ENCODE measurements at places on chromosomes 4 and X.

DNA sequence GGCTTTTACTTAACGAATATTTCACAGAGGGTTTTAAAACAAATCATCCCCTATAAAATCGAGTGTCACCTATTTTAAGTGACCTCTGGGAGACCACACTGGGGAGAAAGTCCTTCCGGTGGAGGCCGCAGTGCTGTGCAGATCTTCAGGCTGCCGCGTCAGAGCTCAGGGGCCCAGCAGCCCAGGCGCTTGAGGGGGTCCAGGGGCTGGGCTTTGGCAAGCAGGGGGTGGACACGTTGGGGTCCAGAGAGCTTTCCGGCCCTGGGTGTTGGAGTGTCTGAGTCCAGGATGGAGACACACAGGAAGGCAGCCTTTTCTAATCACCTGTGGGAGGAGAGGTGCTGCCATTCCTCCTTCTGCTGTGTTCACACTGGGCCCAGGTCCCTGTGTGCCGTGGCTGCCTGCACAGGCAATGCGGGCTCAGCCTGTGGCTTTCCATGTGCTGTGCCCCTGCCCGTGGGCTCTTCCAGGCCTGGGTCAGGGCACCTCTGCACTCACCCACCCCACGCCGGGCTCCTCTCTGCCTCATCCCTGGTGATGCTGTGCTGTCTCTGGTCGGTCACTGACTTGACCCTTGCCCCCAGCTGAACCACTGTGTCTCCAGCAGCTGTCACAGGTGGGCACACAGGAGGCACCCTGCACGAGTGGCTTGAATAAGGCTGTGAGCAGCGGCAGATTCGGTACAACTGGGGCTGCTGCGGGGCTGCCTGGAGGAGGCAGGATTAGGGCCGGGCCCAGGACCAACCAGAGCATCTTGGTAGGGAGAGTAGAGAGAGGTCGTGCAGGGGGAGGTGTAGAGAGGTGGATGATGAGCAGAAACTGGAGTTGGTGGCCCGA is 10.0 kb downstream of the HTRA3 start:
- DNase-seq = no peak

DNA sequence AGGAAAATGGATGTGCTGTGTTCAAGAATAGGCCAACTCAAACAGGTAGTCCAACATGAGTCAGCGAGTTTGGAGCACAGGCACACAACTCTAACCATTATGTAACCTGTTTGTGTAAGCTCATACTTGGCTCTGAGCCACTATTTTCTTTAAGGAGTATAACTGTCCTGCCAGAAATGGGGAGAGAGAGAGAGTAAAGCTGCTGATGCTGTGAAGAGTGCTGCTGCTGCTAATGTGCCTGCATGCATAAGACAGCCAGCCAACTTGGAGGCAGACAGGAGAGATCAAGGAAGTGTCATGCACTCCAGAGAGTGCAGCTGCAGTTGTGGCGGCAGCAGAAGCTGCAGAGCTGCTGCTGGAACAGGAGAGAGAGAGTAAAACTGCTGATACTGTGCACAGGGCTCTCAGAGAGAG is 11.7 kb upstream of the STATH start:
- DNase-seq = peak; percentile 34

- peak; percentile 32 for DNase-seq
Observed at GRCh38 chr4:184826691-184827270, 1.0 kb upstream of the ACSL1 start.

DNA sequence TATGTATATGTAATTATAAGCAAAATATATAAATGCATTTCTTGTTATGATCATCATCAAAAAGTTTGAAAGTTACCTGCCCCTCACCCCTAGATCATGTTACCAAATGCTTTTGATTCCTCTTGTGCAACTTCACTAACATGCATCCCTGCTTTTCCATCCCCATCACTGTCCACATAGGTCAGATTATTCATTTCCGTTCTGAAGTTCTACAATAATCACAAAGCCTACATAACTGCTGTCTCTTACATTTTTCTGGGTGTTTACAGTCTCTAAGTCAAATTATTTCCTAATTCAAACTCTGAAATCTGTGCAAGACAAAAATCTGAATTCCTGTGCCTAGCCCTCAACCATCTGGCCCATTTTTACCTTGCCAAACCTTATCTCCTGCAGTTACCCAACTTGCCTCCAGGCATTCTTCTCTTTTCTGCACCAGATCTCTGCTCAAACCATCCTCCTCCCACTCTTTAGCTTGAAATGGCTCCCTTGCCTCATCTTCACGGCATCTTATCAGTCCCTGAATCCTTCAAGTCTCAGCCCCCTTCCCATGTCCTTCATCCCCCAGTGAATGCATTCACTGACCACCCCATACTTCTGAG is 42.4 kb upstream of the SLC39A8 start:
- no peak for DNase-seq

- DNase-seq = peak; percentile 81
Observed at GRCh38 chrX:8189096-8189830, 18.2 kb upstream of the VCX2 start.

- DNase-seq = no peak
Observed at GRCh38 chr4:48396043-48396442, 54.7 kb downstream of the SLAIN2 start.

DNA sequence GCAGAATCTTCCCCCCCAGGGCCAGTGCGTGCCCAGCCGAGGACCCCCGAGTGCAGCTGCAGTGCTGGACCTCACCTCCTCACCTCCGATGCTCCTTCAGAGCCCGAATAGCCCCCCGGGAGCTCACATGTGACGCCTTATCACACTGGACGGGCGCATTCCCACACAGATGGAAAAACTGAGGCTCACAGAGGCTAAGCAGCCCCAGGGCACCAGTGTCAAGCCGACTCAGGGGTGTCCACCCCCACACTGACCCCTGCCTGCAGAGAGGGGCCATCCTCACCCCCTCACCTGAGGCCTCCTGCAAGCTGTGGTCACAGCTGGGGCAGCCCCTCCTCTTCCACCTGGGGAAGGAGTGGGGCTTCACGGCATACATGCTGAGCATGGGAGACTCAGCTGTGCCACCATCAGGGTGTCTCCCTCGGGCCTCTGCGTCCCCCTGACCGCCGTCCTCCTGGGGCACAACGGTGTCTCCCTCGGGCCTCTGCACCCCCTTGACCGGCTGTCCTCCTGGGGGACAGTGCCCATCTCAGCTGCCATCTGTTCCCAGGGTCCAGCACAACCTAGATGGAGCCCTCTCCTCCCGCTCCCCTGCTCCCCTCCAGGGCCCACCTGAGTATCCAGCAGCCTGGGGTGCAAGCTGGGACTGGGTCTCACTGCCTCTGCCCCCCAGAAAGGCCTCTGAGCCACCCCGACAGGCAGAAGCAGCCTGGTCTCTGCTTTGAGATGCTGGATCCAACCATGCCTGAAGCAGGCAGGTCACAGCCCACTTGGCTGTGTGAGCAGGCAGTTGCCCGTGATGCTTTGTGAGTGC is 85.3 kb upstream of the NKX1-1 start:
- DNase-seq = no peak

- DNase-seq = no peak
Observed at GRCh38 chr4:30461218-30461617, 259.0 kb upstream of the PCDH7 start.

- DNase-seq = no peak
Observed at GRCh38 chr4:183178201-183178600, 79.1 kb downstream of the WWC2 start.

DNA sequence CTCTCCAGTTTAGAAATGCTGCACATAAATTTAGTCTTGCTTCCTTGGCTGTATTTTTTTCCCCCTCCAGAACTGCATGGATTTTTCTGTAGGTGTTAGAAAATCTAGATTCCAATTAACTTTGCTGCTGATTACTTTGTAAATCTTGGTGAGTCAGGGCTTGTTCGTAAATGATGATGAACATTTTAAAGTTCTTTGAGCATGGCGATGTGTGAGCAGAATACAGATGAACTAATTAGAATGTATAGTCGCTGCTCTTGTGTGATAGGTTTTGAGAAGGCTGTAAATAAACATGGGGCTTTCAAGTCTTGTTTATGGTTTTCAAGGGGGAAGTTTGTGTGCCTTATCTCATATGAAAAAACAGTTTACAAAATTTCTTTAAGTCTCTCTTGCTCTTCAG is 23.3 kb downstream of the LIMCH1 start:
- no peak for DNase-seq

DNA sequence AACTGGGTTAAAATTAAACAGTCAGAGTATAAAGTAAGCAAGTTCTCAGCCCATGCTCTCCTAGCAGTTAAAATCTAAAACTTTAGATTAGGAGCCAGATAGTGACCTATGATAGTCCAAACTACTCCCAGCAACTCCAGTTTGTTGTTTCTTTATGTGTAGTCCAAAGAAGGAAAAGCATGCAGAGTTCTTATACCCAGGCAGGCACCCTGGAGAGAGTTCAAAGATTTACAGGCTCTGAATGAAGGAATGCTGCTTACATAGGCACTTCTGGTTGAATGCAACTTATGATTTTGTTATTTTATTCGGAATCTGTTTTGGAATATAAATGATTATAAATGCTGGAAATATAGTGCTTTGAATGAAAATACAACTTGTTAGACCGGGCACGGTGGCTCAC is 67.2 kb downstream of the GPAT3 start:
- DNase-seq = no peak

GRCh38 chr4:95212692-95213091 is 336.1 kb downstream of the UNC5C start:
- no peak for DNase-seq
